Activated CD4-positive, alpha-beta memory T cell treated with anti-CD3 and anti-CD28 coated beads for 36 hours (primary cell): ENCODE measurements at places on chromosomes 1 and 21. TPM values are rescaled to one million over a fixed set of nuclear protein-coding genes. Genes with fewer than 3 reads are reported as not detected.

DNA sequence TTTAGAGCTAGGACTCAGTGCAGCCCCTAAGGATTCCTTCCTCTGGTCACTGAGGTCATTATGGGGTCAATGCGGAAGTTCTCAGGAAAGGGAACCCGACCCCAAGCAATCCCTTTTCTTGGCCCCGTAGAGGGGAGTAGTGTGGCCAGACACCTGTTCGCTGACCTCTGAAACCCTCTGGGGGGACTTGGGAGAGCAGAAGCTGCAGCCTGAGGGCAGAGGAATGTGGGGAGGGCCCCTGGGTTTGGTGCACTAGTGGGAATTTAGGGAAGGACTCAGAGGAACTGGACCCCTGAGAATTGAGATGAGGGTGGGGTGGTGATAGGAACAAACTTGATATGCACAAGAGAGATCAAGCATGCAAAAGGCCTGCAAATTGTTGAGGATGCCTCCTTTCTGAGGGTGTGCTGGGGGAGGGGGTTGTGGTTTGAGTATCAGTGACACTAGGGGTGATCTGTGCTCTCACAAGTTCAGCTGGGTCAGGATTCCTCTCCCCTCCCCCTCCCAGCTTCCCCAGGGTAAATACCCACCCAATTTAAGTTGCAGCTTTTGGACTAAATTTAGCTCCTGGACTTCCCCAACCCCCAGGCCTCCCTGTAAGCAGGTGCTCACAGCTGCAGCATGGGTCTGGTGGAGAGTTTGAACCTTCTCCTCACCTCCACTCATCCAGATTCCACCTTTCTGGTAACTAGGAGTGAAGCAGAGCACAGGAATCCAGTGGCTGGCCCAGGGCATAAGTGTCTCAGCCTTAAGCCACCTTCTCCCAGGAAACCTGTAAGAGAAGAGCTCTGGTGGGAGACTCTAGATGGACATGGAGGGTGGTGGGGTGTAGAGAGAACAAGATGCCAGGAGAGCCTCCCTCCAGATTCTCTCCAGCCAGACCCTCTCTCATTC is 13.5 kb downstream of the ADAMTSL4 start:
- H3K4me3 ChIP-seq = peak overlapping the region; percentile 89
- peak overlapping the region; percentile 99 for H3K27ac ChIP-seq
- H3K36me3 ChIP-seq = peaks cover 7% of the 10 kb centered on the region
- DNase-seq = peak; percentile 93

Gene OR2T11
- not detected for total RNA-seq

GRCh38 chr21:27693376-27693775 is 726.5 kb upstream of the ADAMTS5 start:
- H3K4me3 ChIP-seq = no peak overlapping the region
- H3K4me1 ChIP-seq = no peaks in the 10 kb centered on the region
- no peak for DNase-seq
- no peaks in the 10 kb centered on the region for H3K36me3 ChIP-seq

DNA sequence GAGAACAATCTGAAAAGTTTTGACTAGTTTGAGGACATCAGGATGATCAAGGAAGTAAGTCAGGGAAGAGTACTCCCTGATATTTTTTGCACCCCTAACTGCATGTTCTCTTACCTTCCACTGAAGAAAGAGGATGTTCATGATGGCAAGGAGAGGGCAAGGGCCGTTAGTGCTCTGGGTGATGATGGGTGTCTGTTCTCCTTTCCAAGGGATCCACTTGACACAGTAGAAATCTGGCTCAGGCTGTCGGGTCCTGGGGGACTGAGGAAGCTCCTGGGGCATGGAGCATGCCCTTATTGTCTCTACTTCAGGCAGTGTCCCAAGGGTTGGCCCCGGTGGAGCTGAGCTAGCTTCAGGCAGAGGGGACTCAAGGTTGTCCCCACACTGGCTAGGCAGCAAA is 4.7 kb downstream of the MINDY1 start:
- H3K4me1 ChIP-seq = peaks cover 63% of the 10 kb centered on the region
- no peaks in the 10 kb centered on the region for H3K27me3 ChIP-seq
- no peak overlapping the region for H3K4me3 ChIP-seq
- H3K36me3 ChIP-seq = peaks cover 11% of the 10 kb centered on the region
- no peak for DNase-seq
- peak overlapping the region; percentile 18 for H3K27ac ChIP-seq

Gene CD53
- 240 TPM for total RNA-seq

DNA sequence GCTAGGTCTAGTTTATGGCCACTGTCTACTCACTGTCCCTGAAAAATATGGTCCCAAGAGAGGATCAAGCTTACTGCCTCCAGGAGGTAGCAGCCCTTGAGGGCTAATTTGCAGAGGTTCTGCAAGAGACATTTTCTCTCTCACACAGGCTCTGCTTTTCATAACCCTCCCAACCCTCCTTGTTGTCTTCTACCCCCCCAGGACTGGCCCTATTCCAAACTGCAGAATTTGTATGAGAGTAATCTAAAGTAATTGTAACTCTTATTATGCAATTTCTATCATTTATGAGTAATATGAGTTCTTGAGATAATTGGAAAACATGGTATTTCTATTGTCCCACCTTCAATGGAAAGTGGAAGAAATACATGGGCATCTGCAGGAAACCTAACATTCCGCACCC is 70.4 kb upstream of the CD55 start:
- no peak for DNase-seq
- no peaks in the 10 kb centered on the region for H3K36me3 ChIP-seq
- no peaks in the 10 kb centered on the region for H3K27me3 ChIP-seq
- H3K27ac ChIP-seq = no peak overlapping the region

- peak; percentile 33 for DNase-seq
- H3K4me1 ChIP-seq = no peaks in the 10 kb centered on the region
- H3K27me3 ChIP-seq = peaks cover 1% of the 10 kb centered on the region
- H3K4me3 ChIP-seq = no peak overlapping the region
- H3K36me3 ChIP-seq = no peaks in the 10 kb centered on the region
- H3K27ac ChIP-seq = no peak overlapping the region
Observed at GRCh38 chr1:171226747-171227370, 21.4 kb upstream of the FMO1 start.

GRCh38 chr1:43992232-43992995 is 1.0 kb downstream of the CCDC24 start:
- H3K36me3 ChIP-seq = no peaks in the 10 kb centered on the region
- no peak overlapping the region for H3K27ac ChIP-seq
- peaks cover 11% of the 10 kb centered on the region for H3K4me1 ChIP-seq
- H3K4me3 ChIP-seq = peak overlapping the region; percentile 86
- H3K27me3 ChIP-seq = no peaks in the 10 kb centered on the region

GRCh38 chr1:21620011-21620410 is 49.1 kb downstream of the RAP1GAP start:
- H3K4me3 ChIP-seq = no peak overlapping the region
- H3K4me1 ChIP-seq = peaks cover 2% of the 10 kb centered on the region
- no peaks in the 10 kb centered on the region for H3K36me3 ChIP-seq
- H3K27me3 ChIP-seq = peaks cover 18% of the 10 kb centered on the region
- no peak overlapping the region for H3K27ac ChIP-seq

DNA sequence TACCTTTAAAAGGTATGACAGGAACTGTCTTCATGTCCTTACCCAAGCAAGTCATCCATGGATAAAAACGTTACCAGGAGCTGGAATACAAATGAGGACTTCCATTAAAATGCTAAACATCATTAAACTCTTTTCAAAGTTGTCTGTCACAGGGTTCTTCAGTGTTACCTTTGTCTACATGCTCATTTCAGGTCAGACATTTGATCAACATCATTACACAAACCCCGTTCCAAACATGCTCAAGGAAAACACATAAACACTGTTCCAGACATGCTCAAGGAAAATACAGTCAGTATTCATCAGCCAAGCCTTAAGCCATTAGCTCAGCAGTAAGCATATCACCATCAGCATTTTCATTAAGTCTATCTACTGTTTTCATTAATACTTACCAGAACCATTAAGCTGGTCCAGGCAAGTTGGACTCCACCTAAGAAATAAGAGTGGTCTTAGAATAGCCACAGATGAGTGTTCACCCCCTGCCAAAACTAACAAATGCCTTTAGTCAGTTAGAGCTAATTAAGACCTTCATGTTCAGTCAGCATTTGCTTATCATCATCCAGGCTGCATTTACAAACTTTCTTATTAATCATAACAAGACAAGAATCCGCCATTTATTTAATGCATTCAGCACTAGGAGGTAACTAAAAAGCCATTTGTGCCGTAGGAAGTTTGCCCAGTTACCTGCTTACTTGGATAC is 2.2 kb downstream of the GAS5 start:
- H3K36me3 ChIP-seq = peaks cover 61% of the 10 kb centered on the region
- no peak for DNase-seq
- peaks cover 3% of the 10 kb centered on the region for H3K27me3 ChIP-seq

- no peak for DNase-seq
- H3K27ac ChIP-seq = no peak overlapping the region
- H3K27me3 ChIP-seq = no peaks in the 10 kb centered on the region
- H3K4me3 ChIP-seq = no peak overlapping the region
- peaks cover 13% of the 10 kb centered on the region for H3K4me1 ChIP-seq
Observed at GRCh38 chr1:16244650-16245285, 7.8 kb upstream of the CPLANE2 start.

Gene OR2T35
- total RNA-seq = not detected

Gene PLA2G2F
- not detected for total RNA-seq

Gene RNF2
- total RNA-seq = 21.2 TPM

DNA sequence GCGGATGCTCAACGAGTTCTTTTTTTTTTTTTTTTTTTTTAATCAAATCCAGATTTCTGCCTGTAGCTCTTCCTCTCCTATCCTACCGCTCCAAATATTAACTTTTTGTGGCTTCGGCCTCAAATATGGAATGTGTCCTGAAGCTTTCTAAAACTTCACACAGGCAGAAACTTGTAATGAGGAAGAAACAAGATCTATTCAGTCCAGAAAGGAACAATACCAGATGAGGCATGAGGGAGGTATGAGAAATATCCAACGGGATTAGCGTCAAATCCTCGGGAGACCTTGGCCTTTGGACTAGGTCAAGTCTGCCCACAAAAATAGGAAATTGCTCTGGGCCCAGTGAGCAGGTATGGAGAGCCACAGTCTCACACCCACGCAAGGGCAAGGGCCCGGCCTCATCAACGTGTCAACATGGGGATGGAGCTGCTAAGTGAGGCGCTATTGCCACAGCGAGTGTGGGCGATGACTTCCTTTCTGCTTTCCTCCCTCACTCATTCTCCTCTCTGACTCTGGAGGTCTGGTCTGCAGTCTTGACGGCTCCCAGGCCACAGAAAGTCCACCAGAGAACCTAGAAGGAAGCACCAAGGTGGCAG is 66.6 kb downstream of the BCAR3 start:
- peaks cover 26% of the 10 kb centered on the region for H3K4me1 ChIP-seq
- peak overlapping the region; percentile 45 for H3K4me3 ChIP-seq
- peak overlapping the region; percentile 84 for H3K27ac ChIP-seq

Gene KRTAP12-3
- total RNA-seq = not detected

DNA sequence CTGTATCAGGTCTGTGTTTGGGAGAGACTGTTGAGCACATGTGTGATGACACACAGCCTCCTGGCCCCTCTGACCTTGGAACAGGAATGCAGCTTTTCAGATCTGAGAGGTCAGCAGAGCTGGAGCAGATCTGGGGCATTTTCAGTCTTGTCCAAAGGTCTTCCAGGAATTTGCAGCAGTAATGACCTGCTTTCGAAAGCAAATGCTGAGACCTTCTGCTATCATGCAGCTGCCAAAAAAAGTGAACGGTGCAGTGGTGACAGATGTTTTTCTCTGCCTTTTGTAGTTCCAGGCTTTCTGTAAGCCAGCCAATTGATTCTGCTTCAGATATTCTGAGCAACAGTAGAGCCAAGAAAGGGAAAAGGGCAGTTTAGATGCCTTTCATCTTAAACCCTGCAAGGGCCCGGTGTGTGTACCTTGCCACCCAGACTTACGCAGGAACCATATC is 137.8 kb upstream of the COA6 start:
- peaks cover 11% of the 10 kb centered on the region for H3K27me3 ChIP-seq
- H3K27ac ChIP-seq = no peak overlapping the region
- no peak overlapping the region for H3K4me3 ChIP-seq

Gene CD5L
- total RNA-seq = not detected

GRCh38 chr1:33176362-33176850 is 5.4 kb downstream of the TRIM62 start:
- no peak overlapping the region for H3K27ac ChIP-seq
- H3K27me3 ChIP-seq = no peaks in the 10 kb centered on the region
- no peaks in the 10 kb centered on the region for H3K36me3 ChIP-seq

DNA sequence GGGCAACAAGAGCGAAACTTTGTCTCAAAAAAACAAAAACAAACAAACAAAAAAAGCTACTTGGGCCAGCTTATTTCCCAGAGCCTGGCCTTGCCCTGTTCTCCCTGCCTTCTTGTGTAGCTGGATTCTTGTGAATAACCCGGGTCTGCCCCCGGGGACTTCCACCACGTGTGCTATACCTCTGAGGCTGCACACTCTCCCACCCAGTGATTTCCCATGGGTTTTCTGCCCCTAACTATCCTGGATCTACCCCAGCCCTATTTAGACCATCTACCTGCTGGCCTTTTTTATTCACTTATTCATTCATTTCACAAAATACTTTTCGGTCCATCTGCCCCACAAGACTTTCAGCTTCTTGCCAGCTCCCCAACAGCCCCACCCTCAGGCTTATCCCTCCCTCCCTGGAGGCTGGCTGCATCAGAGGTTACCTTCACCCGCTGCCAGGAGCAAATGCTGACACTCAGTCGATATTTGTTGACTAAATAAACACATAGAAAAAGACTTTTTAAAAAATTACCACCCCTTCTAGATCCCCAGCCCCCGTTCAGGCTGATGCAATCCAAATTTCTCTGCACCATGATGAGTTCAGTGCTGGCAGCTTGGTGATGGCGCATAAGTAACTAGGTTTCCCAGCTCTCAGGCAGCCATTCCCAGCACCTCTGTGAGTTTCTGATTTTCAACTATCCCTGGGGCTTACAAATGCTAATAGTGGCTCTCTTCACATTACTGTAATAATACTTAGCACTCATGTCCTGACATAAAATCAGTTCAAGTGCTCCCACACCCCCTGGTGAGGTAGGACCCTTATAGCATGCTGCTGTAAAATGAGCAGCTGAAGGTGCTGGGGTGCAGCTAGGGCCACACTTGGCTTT is 30.7 kb upstream of the TARBP1 start:
- DNase-seq = no peak
- H3K27me3 ChIP-seq = no peaks in the 10 kb centered on the region
- H3K27ac ChIP-seq = no peak overlapping the region
- peaks cover 13% of the 10 kb centered on the region for H3K4me1 ChIP-seq
- no peak overlapping the region for H3K4me3 ChIP-seq

Gene RHBDL2
- not detected for total RNA-seq

GRCh38 chr1:94095112-94095637 is 25.8 kb downstream of the ABCA4 start:
- peaks cover 7% of the 10 kb centered on the region for H3K27me3 ChIP-seq
- H3K27ac ChIP-seq = no peak overlapping the region
- DNase-seq = no peak
- peaks cover 8% of the 10 kb centered on the region for H3K4me1 ChIP-seq

Gene FAM131C
- 0.33 TPM for total RNA-seq

GRCh38 chr1:66274634-66275033 is 259.3 kb upstream of the SGIP1 start:
- peak overlapping the region; percentile 65 for H3K27ac ChIP-seq
- H3K4me1 ChIP-seq = peaks cover 85% of the 10 kb centered on the region
- H3K36me3 ChIP-seq = no peaks in the 10 kb centered on the region
- DNase-seq = no peak
- no peak overlapping the region for H3K4me3 ChIP-seq
- H3K27me3 ChIP-seq = no peaks in the 10 kb centered on the region
